ENCODE measurements at places on chromosomes 5 and 9. TPM values are rescaled to one million over a fixed set of nuclear protein-coding genes. Genes with fewer than 3 reads are reported as not detected.

SH2D3C gene
- total RNA-seq: 0.06 TPM

SPARC gene
- total RNA-seq: 15.7 TPM

C5orf22 gene
- total RNA-seq: 15.2 TPM

TMC1 gene
- total RNA-seq: not detected

NSG2 gene
- total RNA-seq: not detected
